ENCODE measurements at places on chromosomes 5 and 9.

DNA sequence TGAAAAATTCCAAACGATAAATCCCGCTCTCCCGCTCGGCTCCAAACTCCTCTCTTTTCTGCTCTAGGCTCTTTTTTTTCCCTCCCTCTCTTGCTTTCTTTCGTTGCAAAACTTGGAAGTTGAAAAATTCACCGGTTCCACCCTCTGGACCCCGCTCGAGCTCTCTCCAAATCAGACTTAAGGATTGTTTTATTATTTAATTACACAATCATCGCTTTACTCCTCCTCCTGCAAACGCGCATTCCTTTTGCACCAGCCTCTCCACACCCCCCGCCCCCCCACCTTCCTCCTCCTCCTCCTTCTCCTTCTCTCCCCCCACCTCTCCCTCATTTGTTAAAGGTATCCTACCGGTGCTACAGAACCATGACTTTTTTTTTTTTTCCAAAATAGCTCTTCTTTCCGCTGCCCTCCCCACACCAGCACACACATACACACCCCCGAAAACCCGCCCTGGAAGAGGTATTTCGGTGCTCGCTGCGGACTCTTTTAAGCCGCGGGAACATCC lies 535 bp upstream of the NFIB start:
- peak; percentile 78 for DNase-seq

DNA sequence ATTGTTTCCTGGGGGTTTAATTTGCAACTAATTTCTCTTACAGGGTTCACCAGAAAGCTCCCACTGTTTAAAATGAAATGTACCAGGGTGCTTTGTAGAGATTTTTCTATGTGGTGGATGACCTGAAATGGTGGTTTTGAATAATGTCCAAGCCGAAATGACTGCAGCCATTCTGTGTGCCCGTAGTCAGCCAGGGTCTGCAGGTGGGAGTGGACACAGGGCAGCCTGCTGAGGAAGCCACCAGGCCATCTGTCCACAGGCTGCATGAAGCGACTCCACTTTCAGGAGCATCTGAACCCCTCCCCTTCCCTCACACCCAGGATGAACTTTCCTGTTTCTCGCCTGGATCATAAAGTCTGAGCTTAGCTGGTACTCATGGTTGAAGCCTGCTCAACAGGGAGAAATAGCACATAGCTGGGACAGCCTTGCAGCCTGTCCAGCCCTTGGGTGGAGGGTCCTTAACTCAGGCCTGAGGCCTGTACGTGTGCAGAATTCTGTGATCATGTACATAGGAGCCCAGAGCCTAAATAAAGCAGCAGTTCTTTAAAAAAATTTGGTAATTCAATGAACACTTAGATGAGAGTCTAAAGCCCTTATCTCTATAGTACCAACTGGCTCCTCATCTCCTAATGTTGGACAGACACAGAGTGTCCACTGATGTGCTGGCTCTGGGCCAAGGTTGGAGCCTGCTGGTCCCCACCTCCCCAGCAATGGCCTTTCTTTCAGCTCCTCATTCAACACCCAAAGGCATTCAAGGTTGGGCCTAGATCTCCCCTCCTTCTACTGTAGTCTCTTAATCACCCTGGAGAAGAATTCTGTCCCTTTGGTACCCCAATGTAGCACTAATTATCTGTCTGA lies 72.8 kb downstream of the SHB start:
- DNase-seq = no peak

GRCh38 chr9:134339183-134339806 lies 13.0 kb downstream of the RXRA start:
- peak; percentile 70 for DNase-seq

DNA sequence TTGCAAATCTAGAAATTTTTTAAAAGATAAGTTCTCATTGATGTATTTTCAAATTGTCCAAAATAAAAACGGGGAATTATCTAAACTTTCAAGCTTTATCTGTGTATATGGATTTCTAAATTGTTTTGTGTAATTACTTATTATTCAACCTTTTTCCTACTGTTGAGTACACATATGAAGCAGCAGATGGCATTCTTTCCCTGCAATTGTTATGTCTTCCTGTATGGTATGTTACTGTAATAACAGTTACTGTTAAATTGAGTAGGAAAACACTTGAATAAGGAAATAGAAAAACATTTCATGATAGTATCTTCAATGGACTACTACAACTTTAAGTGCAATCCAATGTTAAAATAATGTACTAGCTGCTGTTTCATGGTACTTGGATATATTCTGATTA lies 124.8 kb downstream of the RANBP17 start:
- no peak for DNase-seq

- no peak for DNase-seq
Measured at GRCh38 chr9:113950195-113951031, 74.3 kb downstream of the ZNF618 start.

Data from ovary (tissue), 10 donors.